ENCODE measurements at places on chromosomes 16 and 17.

GRCh38 chr16:76389126-76389525 lies 111.9 kb downstream of the CNTNAP4 start:
- no peak for DNase-seq

- DNase-seq = no peak
These were observed 47.6 kb downstream of the NUP93 start for GRCh38 chr16:56777482-56777881.

- no peak for DNase-seq
These were observed 35.9 kb downstream of the HSBP1 start for GRCh38 chr16:83843657-83844056.

- DNase-seq = no peak
These were observed 20.1 kb downstream of the CCDC102A start for GRCh38 chr16:57516176-57516725.

DNA sequence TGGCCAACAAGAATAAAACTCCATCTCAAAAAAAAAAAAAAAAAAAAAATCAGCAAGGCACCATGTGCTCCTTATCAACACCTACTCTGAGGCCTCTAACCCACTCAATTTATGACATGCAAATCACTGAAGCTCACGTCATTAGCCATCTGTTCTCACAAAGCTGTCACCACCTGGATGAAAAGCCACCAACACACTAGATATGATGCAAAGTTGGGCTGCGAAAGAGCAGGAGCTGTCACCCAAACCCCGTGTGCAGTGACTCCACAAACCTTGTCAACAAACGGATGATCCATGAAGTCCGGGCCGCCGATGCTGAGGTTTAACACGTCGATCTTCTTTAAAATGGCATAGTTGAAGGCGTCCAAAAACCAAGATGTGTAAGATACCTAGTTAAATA lies 25.3 kb downstream of the MBTPS1 start:
- no peak for DNase-seq

DNA sequence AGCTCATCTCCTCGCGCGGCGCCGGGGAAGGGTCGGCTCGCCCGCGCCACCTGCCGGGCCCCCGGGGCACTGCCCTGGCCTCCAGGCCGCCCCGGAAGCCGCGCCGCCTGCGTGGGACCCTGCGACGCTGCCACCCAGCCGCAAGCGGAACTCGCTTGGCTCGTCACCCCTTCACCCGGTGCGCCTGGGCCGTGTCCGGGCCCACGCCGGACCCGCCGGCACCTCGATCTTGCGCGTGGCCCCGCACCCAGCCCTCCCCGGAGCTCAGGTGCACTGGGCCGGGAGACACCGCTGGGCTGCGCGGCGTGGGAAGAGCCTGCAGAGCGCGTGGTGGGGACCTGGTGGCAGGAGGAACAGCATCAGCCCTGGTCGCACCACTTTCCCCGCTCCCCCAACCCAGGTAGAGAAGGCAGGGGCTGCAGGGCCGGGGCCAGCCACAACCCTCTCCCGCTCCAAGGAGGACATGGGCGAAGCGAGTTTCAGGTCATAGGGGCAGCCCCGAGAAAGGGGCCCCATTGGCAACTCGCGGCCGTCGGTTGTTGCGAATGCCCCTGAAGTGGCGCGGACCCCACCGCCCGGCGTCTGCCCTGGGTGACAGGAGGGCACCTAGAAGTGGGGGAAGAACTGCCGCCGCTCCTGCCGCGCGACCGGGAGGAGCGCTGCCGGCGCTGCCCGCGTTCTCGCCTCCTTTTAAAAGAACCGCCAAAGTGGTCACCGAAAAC lies 363 bp upstream of the MIF4GD start:
- peak; percentile 94 for DNase-seq

DNA sequence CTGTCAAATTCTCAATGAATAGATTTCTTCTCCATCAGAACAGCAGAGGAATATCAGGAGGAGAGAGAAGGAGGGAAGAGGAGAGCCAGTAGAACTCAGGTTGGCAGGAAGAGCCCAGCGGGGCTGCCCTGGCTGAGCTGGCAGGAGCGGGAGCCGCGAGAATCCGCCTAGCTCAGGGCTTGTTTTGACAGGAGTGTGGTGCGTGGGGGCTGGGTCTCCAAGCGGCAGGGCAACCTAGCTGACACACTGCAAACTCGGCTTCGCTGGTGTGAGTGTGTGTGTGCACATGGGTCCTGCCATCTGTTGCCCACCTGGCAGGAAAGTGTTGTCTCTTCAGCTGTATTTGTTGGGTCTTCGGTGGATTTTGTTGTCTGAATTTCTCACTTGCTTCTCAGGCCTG lies 27.9 kb upstream of the BCAR1 start:
- no peak for DNase-seq

DNA sequence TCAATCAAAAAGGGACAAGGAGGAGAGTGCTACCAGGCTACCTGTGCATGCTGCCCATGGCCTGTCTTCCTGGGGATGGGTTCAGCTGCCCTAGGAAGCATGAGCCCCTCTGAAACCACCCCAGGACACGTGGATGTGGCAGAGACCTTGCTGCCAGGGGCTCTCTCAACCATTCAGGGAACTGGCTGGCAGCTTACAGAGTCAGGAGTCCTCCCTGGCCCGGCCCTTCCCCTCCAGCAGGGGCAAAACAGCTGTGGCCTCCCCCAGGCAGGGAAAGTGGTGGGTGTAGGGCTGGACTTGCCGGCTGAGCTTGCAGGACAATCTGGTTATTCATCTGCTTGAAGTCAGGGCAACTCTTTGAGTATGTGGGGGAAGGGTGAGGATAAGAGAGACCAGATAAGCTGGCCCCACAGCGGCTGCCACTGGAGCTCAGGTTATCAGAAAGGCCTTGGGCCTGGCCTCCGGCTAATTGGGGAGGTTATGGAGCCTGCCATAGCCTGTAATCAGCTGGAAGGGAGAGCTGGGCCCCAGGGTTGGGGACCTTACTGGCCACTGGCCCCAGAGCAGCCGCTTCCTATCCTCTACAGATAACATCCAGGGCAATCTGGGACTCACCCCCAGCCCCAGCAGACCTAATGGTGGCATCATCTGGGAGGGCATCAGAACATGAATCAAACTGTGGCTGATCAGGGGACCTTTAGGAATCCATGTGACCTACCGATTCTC lies 5.6 kb upstream of the TBX2 start:
- no peak for DNase-seq
